Activated naive CD4-positive, alpha-beta T cell treated with anti-CD3 and anti-CD28 coated beads, Interleukin-2, amount 50 U/mL, for 72 hours (primary cell): ENCODE measurements at places on chromosomes 5 and 9. TPM values are rescaled to one million over a fixed set of nuclear protein-coding genes. Genes with fewer than 3 reads are reported as not detected.

SPATA31D4 gene
- total RNA-seq, result not detected

TLX3 gene
- not detected for total RNA-seq

PHF24 gene
- total RNA-seq, result 0.06 TPM

FUT7 gene
- total RNA-seq, result 1.4 TPM

MARCOL gene
- not detected for total RNA-seq

PCDHB11 gene
- total RNA-seq, result not detected

GM2A gene
- 85.2 TPM for total RNA-seq

GABRA6 gene
- not detected for total RNA-seq

OTP gene
- not detected for total RNA-seq

GRCh38 chr5:20610681-20611080, 622.7 kb upstream of the CDH18 start:
- no peak for DNase-seq

DNA sequence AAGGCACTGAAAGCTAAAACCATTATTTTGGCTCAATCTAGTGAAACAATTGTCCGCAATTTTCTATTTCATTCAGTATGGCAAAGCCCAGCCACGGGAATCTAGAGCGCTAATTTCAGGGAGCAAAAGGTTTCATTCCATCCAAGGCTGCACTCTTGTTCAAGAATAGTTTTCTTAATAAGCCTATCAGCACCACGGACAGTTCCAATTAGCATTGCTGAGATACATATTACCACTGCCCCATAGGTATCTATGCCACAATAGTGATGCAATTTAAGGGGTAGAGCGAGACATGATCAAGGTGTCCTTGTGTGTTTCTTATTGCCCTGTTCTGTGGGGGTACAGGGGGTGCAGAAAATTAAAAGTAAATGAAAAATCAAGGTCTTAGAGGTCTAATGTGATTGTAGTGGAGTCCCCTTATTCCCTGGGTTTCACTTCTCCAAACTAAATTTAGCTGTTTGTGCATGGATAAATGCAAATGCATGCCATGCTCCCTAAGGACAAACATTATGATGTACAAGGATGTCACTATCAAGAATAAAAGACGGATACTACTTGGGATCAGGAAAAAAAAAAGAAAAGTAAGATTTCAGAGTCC, 45.5 kb downstream of the SPOCK1 start:
- no peak for DNase-seq

- DNase-seq, result no peak
Observed at GRCh38 chr5:32851559-32852173, 140.5 kb downstream of the NPR3 start.

GRCh38 chr5:179051784-179052183, 8.4 kb upstream of the ZNF354C start:
- DNase-seq, result no peak

GRCh38 chr5:99386406-99387077, 457.7 kb upstream of the CHD1 start:
- DNase-seq, result no peak

DNA sequence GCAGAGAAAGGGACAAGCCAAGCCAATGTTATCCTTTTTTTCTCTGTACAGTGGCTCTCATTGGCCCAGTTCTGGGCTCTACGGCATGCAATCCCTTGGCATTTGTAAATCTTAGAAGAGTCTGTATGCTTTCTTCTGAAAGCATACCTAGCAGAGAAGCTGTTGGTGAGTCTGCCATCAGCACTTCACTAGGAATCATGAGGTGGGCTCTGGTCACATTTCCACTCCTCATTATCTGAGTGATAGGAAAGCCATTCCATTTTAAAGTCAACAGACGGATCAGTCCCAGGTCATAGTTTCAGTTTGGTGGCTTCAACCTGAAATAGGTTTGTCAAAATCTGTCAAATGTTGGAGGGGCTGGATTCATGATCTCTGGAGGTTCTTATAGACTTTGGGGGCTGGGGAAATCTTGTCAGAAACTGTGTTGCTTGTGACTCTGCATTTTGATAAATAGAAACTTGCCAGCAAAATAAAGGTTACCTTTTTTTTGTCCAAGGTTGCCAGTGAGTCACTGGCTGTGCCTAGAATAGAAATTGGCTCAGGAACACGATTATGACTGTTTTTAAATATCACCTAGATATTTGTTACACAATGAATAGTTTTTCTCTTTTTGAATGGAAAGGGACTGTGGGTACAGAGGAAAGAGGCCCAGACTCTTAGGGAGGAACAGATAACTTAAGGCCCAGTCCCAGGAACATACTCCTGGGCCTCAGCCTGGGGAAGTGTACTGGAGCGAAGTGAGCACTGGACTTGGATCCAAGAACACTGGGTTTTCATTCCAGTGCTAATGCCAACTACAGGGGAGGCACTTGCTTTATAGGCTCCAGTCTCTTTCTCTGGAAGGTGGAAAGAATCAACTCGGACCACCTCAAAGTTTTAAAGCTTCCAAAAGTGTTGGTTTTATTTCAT, 183.1 kb downstream of the NMUR2 start:
- no peak for DNase-seq

- no peak for DNase-seq
Observed at GRCh38 chr5:95029569-95030366, 255.1 kb downstream of the MCTP1 start.

- DNase-seq, result no peak
Observed at GRCh38 chr9:26870292-26870691, 22.3 kb downstream of the CAAP1 start.

- DNase-seq, result no peak
Observed at GRCh38 chr5:55416306-55416705, 108.5 kb downstream of the MTREX start.

DNA sequence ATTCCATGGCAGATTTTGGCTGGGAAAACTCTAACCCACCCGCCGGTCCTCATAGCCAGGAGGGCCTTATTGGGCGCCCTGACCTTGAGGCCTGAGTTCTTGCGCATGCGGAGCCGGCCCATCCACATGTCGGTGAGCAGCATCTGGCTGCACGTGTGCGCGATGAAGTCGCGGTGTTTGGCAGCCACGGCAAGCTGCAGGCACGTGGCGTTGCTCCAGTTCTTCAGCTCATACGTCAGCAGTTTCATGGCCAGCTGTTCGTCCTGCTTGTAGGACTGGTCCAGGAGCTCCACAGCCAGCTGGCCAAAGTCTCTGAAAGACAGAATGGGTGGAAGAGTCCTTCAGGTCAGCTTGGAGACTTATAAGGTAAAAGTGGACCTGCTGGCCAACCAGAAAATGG, 204.3 kb upstream of the KLF9 start:
- DNase-seq, result no peak

- DNase-seq, result no peak
Observed at GRCh38 chr9:36929350-36929675, 104.8 kb downstream of the PAX5 start.

GRCh38 chr9:100581661-100582060, 3.8 kb downstream of the CAVIN4 start:
- DNase-seq, result no peak

- DNase-seq, result no peak
Observed at GRCh38 chr9:92739346-92739970, 25.2 kb downstream of the BICD2 start.

DNA sequence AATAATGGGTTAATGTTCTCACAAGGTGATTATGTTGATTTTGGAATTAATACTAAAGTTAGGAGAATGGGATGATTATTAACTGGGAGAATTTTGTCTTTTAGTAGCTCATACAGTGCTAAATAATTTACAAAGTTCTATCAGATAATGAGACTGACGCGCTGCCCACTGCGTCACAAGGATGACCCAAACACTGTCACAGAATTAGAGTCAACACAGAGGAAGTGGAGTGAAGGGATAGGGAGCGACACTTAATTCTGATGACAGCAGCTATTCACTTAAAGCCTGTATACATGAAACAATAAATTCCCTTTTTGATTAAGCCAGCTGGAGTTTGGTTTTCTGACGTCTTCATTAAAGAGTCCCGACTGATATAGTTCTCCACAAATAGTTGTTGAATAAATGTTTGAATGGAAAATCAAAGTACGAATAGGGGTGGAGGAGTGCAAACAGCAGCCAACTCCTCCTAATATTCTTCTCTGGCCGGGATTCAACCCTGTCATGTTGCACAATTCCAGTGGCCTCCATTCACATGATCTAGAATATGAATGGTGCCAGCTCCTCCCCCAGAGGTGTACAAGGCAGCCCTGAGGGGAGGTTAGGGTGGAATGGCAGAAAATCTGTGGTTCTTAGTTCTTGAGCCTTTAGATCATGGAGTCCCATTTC, 140.3 kb downstream of the PCSK1 start:
- DNase-seq, result no peak

DNA sequence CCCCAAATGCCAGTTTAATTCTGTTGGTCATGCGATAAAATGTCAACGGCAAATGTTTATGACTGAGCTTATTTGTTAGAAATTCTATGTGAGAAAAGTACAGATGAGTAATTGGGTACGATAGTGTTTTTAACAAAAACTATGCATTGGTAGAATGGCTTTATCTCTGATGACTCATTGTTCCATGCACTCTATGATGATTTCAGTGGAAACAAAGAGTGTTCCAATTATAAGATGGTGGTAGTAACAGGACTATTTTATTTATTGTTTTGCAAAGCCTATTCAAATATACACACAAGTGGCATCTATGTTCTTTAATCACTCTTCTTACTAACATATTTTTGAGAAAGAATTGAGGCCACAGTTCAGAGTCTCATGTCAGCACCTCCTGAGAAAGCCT, 353.7 kb upstream of the IRX2 start:
- no peak for DNase-seq

- DNase-seq, result no peak
Observed at GRCh38 chr9:37706290-37706689, 47.3 kb upstream of the TRMT10B start.

- no peak for DNase-seq
Observed at GRCh38 chr5:152046361-152046760, 121.7 kb upstream of the GLRA1 start.

DNA sequence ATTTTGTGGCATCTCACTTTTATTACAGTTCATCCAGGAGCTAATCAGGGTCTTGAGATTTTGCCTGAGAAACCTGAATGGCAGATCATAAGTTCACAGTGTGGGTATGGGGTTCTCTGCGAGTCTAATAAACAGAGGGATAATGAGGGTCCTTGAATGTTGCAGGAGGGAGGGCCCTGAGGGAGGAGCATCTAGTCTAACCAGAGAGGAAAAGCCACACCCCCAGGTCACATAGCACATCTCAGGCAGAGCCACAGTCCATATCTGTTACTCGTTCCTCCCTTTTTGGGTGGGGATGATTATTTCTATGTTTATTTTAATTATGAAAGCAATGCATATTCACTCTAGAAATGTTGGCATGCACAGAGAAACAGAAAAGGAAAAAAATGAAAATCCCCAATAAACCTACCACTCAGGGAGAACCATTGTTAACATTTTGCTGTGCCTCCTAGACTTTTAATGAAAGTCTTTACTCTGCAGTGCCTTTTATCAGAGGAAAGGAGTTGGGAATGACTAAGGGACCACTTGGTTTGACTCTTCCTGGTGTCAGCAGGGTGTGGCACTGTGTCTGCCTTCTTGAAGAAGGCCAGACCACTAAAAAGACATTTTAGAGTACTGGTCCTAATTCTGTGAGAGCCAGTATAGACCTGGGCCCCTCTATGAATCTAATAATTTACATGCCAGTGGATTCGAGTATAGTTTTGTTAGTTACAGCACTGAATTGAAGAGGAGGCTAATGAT, 2.8 kb downstream of the GALNT12 start:
- DNase-seq, result no peak

DNA sequence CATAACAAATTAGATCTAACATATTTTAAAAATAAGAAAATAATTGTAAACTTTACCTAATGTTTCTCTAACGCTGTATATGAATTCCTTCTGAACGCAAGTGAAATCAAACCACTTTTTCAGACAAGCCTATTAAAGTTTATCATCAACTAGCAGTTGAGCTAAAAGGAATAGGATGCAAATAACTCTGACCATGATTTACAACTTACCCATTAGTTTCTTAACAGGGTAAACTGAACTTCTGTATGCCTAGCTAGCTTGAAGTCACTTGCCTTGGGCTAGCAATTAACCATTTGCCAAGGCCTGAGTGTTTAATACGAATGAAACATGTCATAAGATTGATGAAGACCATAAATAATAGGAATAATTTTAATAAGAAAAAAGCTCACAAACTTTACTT, 762.7 kb upstream of the ARRDC3 start:
- no peak for DNase-seq
